ENCODE measurements at places on chromosomes 1 and 21.

DNA sequence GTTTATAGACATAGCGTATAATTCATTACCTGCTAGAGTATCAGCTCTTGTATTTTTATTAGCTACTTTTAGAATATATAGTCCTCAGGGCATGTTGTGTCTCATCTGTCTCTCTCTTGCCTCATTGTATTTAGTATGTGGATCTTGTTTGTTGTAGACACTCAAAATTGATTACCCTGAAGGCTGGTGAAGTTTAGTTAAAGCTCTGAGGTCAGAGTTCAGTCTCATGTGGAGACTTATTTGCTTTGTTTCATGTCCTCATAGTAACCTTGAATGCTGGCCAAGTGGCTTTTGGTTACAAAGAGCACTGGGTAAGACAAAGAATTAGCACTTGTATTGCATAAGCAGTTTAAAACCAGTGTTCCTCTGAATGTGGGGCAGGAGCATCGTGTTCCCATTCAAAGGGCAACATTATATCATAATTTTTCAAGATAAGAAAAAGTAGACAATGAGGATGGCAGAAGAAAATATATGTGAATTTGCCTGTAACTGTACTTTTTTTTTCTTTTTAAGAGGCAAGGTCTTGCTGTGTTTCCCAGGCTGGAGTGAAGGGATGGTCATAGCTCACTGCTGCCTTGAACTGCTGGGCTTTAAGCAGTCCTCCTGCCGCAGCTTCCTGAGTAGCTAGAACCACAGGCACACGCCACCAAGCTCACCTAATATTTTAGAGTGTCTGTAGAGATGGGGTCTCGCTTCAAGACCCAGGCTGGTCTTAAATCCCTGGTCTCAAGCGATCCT, 17.4 kb downstream of the CNST start:
- no peak for DNase-seq

DNA sequence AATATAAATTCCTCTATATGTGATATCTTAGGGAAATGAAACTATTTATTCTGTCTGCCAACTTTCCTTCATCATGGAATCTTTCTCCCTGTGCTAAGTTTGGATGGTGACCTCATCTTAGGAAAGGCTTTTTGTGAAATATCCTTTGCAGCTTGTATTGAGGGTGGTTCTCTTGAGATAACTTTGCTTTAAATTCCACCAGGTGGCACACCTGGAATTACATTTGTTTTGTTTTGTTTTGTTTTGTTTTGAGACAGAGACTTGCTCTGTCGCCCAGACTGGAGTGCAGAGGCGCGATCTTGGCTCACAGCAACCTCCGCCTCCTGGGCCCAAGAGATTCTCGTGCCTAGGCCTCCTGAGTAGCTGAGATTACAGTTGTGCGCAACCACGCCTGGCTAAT, 7.6 kb upstream of the CD1A start:
- no peak for DNase-seq

DNA sequence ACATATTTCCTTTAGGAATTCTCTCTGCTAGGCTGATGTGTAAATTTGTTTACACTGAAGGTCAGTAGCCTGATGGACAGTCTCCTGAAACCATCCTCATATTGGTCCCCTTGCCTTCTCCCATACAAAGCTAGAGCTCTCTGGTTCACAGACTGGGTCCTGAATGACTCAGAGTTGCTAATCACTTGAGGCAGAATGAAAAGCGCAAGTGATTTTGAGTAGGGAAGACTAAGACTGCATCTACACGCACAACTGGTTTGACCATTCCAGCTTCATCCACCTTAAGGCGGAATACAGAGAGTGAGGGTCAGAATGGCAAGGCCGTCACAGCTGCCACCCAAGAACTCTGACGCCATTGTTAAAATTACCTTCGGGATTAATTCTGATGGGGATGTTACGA, 70.2 kb upstream of the KIF26B start:
- no peak for DNase-seq

DNA sequence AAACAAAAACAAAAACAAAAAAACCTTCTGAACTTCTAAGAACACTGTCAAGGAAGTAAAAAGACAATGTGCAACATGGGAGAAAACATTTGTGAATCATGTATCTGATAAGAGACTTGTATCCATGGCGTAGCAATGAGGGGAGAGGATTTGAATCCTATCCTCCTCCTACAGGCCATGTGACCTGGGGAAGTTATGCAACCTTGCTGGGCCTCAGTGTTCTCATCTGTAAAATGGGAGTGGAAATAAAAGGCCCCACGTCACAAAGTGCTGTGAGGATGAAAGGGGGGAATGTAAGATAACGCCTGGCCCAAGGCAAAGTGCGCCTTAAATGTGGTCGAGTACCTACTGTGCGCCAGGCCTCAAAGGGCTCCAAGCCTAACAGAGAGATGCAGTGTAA, 83.7 kb downstream of the DISP3 start:
- no peak for DNase-seq

DNA sequence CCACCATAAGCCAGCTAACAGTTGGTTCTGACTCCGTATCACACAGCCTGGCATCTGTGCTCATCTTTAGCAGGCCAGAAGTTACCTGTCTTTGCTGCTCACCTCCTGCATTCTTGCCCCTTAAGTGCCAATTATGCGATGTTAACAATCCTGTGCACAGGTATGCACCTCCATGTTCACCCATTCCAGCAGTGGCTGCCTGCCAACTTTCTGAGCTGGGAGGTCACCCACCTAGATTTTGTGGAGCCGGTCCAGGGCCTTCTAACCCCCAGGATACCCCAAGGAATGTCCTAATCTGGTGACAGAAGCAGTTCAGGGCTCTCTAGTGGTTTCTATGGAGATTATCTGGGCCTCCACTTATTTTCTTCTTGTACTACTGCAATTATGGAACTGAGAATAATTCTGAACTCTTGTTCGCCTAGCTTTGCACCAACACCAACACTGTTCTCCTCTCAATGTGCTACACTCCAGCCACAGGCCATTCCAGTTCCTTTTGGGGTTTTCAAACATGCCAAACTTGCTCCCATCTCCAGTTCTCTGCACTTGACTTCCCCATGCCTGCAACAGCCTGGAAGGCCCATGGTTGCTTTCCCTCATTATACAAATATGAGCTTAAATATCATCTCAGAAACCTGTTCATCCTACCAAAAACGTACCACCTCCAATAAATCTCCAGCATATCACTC, 9.0 kb downstream of the BCAR3 start:
- DNase-seq: no peak

DNA sequence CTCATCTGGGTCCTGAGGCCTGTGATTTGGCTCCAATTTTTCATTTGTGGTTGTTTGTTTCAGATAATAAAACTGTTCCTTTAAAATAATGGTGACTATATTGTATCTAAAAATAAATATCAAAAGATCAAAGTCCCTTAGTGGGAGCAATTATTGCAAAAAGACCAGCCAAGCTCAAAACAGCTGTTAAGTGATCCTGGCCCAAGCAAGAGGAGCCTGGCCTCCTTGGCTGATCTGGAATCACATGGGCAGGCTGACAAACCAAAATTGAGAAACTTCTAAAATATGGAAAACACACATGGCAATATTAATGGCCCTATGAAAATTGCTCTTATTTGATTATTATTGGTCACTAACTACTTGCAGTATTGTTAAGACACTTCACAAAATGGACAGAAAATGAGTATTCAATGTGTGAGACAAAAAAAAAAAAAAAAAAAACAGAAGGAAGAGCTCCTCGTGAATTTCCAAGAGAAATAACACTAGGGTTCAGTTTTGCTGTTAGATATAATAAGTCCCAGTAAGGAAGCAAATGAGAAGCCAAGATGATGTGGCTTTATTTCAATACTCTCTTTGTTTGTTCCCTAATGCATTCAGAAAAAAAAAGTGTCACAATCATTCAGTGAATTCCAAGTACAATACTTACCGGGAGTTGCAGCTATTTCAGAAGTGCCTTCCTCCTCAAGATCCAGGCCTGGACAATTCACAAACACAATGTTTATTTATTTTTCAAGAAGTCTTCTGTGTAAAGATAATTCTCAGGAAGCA, 105.1 kb downstream of the SEC16B start:
- DNase-seq: no peak

- no peak for DNase-seq
These were observed 44.0 kb downstream of the HTR6 start for GRCh38 chr1:19708567-19709110.

Data from CD4-positive, alpha-beta T cell treated with Interleukin-15 for 1 hour (primary cell).